GM12864 (cell line): ENCODE measurements at places on chromosomes 12 and 14.

DNA sequence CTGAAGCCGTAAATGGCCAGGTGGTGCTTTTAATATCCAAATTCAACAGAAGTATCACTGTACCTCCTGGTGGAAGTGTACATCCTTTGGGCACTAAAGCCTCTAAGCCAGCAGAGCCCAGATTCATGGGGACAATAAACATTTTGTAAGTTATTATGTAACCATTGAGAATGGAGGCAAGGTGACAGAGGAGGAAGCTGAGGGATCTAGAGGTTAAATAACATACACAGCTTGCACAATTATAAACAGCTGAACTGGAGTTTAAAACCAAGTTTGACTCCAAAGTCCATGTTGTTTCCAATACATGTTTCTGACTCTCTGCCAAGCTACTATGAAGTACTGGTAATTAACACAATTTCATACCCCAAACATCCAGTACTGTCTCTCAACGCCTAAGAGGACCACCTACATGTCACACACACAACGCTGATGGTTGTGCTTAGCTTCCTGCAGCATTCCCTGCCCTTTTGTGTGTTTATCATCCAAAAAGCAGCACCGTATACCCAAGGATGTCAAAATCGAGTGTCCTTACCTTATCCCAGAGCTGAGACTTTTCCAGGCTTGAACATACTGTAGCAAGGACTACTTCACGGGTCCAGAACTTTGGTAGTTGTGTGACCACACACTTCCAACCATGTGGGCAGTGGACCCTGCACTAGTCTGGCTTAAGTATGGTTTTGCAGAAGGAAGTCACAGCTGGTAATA lies 41.3 kb downstream of the EGLN3 start:
- DNase-seq: no peak

DNA sequence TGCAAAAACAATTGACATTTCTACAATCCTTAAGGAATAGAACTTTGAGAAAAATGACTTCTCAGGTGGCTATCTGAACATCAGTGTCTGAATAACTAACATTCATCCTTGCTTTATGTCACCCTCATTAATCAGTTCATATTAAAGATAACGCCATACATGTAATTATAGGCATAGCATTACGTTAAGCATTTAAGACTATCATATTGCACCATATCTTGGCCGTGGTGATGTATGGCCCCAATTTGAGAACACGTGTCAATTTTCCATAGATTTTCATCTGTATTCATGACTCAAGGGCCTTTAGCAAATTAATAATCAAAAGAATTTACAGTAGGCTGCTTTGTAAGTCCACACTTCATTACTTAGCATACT lies 81.6 kb downstream of the SPTSSA start:
- DNase-seq: no peak

- no peak for DNase-seq
Measured at GRCh38 chr14:24986206-24986893, 63.6 kb downstream of the STXBP6 start.

DNA sequence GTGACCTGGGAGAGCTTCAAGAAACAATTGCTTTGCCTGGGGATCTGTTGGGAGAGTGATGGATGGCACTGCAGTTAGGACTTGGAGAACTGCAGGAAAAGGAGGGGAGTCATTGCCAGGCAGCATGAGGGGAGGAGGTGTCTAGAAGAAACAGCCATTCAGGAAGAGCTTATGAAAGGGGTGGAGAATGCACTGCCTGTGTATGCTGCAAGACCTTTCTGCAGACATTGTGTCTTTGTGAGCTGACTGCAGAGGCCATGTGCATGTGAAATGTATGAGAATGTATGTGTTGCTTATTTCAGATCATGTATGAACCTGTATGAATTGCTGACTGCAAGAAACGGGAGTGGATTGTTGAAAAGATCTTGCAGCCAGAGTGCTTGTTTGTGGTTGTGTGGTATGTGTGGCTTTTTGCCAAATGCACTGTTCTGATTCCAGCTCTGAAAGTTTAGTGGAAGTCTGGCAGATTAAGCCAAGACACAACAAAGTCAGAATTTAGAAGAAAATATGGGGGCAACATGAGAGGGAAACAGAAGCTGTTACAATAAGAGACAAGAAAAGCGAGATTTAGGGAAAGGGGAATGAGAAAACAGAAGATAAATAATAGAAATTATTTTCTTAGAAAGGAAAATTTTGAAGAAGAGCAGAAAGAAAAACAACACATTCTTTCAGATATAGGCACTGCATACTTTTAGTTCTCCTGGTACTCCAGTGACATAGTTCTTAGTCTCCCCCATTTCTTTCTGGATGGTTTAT lies 9.8 kb upstream of the RIMKLB start:
- DNase-seq: no peak

DNA sequence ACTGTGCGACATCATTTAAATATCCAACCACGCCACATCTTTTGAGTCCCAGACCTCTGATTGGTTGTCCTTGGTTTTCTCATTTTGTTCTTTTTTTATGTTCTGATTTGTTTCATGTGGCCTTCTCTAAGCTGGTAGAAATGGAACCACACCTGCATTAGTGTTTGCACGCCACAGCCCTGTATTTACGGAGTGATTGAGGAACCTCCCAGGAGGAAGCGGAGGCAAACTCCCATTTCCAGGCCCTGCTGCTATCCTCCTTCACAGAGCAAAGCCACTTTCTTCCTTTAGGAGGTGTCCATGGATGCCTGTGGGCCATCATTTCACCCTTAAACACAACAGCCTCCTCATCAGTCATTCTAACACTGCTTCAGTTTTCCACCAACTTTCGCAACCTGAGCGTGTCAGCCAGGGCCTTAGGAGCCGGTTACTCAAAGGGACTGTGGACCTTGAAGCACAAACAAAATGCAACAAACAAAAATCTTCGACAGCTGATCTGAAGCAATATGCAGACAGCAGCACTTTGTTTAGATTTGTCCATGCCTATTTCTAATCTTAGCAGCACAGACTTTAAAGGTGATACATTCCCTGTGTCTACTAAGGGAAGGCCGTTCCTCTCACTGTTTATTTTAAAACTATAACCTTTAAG lies 1258.1 kb upstream of the TMEM132C start:
- DNase-seq: no peak

GRCh38 chr12:26608706-26609105 lies 224.3 kb downstream of the ITPR2 start:
- DNase-seq: no peak

- no peak for DNase-seq
Measured at GRCh38 chr12:121799156-121799841, 4.5 kb upstream of the SETD1B start.

DNA sequence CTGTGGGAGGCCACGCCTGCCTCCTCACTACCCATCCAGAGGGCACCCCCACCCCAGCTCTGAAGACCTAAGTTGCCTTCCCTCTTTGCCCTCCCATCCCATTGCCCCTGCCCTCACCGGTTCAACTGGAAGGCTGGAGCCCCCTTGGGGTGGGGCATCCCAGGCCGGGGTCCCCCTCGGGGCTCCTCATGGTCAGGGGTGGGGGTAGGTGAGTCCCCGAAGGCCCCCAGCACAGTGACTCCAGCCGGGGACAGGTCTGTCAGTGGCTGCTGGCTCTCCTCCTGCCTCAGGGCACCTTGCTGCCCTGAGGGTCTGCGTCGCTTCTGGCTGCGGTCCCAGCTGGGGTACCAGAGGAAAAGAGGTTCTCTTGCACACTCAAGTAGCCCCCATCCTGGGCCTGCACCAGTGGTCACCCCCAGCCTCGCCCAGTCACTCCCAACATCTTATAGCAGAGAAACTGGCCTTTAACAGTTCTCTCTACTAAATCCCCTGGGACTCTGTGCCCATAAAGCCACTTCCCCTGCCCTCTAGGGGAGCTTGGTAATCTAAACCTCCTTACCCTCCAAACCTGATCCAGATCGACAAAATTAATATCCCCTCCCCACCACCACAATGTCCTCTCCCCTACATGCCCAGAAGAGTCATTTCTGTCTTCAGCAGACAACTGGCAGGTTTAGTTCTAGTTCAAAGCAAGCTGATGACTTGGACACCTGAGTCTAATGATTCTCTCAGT lies 5.1 kb downstream of the PIANP start:
- no peak for DNase-seq

GRCh38 chr12:45969084-45969483 lies 21.3 kb downstream of the SCAF11 start:
- DNase-seq: no peak
